Activated T-cell treated with anti-CD3 and anti-CD28 coated beads, Interleukin-2, amount 50 U/mL, for 4 hours (primary cell): ENCODE measurements at places on chromosomes 11 and 22. TPM values are rescaled to one million over a fixed set of nuclear protein-coding genes. Genes with fewer than 3 reads are reported as not detected.

GRCh38 chr11:109000531-109000930, 335.7 kb downstream of the DDX10 start:
- DNase-seq: no peak

GRCh38 chr11:20388096-20389055, 860 bp downstream of the PRMT3 start:
- no peak for DNase-seq

Gene CYTH4
- 9.7 TPM for total RNA-seq

- no peak for DNase-seq
These were observed 2.1 kb downstream of the ADA2 start for GRCh38 chr22:17217179-17217578.

Gene OR51B5
- not detected for total RNA-seq

DNA sequence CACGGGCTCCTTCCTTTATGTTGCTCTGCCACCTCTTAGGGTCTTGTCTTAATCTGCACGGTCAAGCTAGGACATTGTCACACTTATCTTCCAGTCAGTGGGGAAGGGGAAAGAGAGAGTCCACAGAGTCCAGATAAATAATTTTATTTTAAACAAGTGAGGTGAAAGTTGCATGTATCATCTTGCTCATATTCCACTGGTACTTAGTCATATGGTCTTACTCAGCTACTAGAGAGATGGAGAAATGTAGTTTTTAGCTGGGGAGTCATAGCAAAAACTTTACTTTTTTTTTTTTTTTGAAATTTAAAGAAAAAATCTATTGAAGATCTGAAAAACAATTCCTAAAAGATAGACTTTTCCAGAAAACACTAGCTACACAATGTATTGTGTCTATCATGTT, 29.0 kb downstream of the PDE3B start:
- no peak for DNase-seq

GRCh38 chr11:63872800-63873197, 33.9 kb downstream of the MARK2 start:
- DNase-seq: no peak

Gene TMEM151A
- total RNA-seq: 0.11 TPM

- no peak for DNase-seq
These were observed 51.4 kb downstream of the ZBTB44 start for GRCh38 chr11:130263351-130263750.

Gene SCUBE2
- total RNA-seq: 0.20 TPM

Gene APOA4
- not detected for total RNA-seq

DNA sequence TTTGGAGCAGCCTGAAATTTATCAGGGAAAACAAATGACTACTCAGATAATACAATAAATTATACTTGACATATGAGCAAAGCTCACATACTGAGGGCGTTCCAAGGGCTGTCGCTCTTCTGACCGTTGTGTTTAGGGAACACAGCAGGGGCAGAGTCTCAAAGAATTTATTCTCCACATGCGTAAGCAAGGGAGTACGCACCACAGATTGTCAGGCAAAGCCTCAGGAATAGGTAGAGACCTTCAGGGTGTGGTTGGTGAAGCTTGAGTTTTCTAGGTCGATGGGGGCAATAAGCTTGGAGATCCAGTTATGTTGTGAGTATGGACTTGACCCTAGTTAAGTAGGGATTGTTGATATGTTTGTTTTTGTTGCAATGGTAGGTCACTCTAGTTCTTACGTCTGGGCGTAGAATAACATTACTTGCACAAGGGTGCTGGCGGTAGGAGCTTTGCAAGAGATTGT, 830 bp downstream of the ACAT1 start:
- no peak for DNase-seq

- no peak for DNase-seq
These were observed 882.7 kb downstream of the BRD1 start for GRCh38 chr22:48944751-48945620.

DNA sequence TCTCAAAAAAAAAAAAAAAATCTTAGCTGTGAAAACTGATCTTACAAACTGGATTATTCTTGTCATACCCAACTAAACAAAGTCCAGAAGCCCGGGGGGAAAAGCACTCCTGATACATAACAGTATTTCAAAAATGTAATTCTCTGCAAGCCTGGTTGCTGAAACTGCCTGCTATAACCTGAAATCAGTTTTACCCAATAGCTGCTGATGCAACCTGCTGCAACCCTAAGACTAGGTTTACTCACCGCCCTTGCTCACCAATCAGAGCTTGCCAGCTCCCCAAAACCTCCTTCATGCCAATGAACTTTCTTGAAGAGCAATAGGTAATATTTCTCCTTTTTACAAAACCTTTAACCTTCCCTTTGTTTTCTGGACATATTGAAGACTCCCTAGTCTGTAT, 12.4 kb downstream of the FGF19 start:
- DNase-seq: no peak

Gene DDX6
- total RNA-seq: 121 TPM
